Right atrium auricular region (tissue), 2 donors: ENCODE measurements at places on chromosomes 3 and 15. TPM values are rescaled to one million over a fixed set of nuclear protein-coding genes. Genes with fewer than 3 reads are reported as not detected.

Gene AGBL1
- not detected for total RNA-seq

Gene TRIM71
- total RNA-seq = not detected

Gene DAZL
- not detected for total RNA-seq

Gene GOLGA8T
- 0.44 TPM for total RNA-seq

Gene ISLR
- total RNA-seq = 59.9 TPM

Gene ITIH1
- total RNA-seq = not detected

Gene AP3B2
- 0.51 TPM for total RNA-seq

Gene BFSP2
- total RNA-seq = not detected

Gene MOBP
- total RNA-seq = 0.20 TPM

Gene MINAR1
- 0.20 TPM for total RNA-seq

Gene SAMD7
- total RNA-seq = not detected

Gene KCNAB1
- total RNA-seq = 3.2 TPM

Gene MCF2L2
- not detected for total RNA-seq

Gene LRRC31
- total RNA-seq = not detected

Gene EEF1AKMT4
- total RNA-seq = 2.1 TPM

DNA sequence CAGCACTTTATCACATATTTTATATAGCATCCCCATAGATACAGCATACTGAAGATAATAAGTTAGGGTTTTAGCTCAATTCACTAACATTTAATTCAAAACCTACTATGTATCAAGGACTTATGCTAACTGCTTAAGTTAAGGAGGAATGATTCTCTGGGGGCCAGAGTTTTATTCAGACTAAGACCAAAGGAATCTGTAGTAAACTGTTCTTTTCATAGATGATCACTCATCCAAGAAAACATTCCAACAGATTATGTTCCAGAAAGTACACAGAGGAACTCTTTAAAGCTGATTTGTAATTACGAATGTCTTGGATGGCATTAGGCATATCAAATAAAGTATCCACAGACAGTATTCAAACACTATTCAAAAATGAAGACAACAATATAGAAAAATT lies 226.4 kb downstream of the SCAPER start:
- no peak for DNase-seq

DNA sequence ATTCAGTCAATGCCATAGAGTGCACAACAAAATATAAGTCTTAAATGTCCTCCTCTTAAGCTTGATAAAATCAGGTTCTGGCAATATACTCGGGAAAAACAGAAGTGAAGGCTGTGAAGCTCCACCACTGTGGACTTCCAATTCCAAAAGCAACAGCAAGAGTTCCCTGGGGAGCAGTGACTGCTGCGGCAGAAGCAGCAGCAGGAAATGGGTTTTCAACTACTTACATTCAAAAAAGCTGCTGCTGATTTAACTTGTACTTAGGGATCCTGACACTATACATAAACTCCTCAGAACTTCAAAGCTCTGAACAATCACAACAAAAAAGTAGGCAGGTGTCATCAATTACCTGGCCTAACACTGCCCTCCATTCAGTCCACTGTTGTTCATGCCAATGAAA lies 4.7 kb downstream of the CEP152 start:
- no peak for DNase-seq

- DNase-seq = no peak
Measured at GRCh38 chr15:60941448-60941847, 287.7 kb downstream of the RORA start.

- DNase-seq = no peak
Measured at GRCh38 chr3:36477655-36478054, 97.4 kb downstream of the STAC start.

GRCh38 chr15:76512971-76513370 lies 176.4 kb downstream of the ISL2 start:
- no peak for DNase-seq

DNA sequence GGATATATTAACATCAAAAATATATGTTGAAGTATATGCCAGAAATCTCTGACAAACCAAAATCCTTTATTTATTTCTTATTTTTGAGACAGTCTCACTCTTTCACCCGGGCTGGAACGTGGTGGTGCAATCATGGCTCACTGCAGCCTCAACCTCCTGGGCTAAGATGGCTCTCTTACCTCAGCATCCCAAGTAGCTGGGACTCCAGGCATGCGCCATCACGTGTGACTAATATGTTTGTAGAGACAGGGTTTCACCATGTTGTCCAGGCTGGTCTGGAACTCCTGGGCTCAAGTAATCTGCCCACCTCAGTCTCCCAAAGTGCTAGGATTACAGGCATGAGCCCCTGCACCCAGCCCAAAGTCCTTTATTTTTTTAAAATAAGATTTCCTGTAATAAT lies 11.9 kb downstream of the FAIM start:
- DNase-seq = no peak

GRCh38 chr3:31014317-31015040 lies 120.0 kb upstream of the GADL1 start:
- DNase-seq = no peak

- no peak for DNase-seq
Measured at GRCh38 chr15:29986946-29987345, 95.8 kb upstream of the GOLGA8J start.

DNA sequence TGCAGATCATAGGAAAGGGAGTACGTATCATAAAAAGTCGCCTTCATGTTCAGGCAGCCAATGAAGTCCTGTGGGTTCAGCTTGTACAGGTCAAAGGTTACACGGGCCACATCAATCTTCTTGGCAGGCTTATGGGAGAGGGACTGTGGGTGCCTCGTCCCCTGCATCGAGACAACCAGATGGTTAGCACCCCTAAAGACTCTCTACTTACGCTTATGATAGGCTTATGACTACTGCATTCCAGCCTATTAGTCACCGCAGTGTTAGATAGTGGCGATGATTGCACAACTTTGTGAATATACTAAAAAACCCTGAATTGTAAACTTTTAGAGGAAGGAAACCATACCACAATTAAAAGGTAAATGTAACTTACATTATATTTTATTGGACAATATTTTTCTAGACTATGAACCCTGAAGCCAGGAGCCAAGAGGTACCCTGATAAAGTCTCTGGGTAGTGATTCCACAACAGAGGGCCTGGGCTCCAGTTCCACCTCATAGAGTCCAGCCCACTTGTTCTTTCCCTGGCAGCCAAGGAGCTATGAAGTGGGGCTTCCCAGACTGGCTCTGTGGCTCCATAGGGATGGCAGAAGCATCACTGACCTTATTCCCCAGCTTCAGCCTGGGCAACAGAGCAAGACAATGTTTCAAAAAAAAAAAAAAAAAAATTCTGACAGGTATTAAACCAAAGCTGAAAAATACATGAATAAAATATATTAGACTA lies 2.5 kb upstream of the FANCD2 start:
- no peak for DNase-seq

DNA sequence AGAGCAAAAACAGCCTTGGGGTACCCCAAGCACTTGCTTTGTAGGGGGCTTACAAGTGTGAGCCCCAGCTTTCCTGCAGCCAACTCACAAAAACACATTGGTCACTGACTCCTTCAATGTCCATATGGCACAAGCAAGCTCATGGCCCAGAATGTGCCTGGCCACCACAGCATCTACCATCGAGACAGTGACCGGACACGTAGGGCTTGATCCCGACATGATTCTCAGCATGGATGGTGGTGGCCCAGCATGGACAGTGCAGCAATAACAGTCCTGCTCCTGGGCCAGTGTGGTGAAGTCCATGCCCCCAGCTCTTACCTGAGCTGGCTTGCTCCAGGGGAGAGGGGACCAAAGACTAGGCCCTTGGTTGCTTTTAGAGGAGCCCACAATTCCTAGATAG lies 6.0 kb downstream of the UNC45A start:
- DNase-seq = no peak

DNA sequence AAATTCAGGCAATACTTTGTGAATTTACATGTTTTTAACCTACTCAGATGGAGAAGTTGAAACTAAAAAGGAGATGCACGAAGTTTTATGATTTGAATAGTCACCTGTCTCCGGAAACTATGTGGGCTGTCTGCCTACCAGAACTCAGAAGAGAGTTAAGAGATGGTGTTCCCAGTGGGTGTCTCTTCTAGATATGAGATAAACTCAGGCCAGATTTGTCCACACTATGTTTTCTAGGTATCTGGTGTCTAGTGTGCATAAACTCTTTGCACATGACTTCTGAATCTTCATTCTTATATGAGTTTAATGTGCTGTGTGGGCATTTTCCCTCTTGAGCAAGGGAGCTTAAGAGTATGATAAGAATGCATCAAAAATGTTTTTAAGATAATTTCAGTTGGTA lies 222.8 kb downstream of the FOXP1 start:
- no peak for DNase-seq

DNA sequence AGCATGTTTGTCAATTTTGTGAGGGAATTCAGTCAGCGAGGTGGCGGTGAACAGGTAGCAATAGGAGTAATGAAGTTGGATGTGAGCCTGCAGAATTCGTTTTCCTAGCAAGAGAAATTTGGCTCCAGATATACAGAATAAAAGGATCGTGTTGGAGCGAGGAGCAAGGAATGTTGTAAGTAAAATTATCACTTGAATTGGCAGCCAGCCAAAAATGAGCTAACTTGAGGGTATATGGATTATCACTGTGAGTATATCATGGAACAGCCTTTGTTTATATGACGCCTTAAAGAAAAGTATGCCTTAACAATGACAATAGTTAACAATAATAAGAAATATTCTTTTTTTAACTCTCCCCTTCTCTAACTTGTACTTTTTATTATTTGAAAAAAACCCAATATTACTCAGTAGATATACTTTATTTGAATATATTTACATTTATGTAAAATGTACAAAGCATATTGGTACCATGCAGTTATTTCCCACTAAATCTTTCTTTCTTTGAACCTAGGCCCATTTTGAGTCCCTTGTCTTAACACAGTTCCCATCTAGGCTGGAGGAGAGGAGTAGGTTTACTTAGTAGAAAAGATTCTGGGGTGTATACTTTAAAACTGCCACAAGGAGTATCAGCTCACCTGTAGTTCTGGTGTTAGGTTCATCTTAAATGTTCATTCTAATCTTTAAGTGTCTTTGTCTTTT lies 29.3 kb downstream of the EPHA6 start:
- DNase-seq = no peak

GRCh38 chr3:61066800-61067199 lies 184.5 kb downstream of the FHIT start:
- no peak for DNase-seq

DNA sequence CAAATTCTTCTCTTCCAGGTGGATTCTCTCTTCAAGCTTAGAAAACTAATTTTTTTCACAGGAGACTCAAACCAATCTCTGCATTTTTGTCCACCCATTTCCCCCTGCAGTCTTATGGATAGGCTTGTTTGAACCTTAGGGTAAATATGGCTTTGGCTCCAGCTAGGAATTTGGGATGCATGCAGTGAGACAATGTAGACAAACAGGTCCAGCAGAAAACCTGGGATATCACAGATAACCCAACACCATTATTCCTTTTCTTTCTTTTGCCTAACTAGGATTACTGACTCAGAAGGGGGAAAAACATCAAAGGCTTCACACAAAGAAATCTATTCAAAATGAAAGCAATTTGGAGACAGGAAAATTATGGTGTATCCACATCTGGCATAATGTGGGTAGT lies 11.2 kb upstream of the SEMA5B start:
- DNase-seq = no peak

GRCh38 chr15:41945221-41945620 lies 27.1 kb downstream of the EHD4 start:
- DNase-seq = no peak

- no peak for DNase-seq
Measured at GRCh38 chr3:14288177-14288788, 109.7 kb downstream of the LSM3 start.

DNA sequence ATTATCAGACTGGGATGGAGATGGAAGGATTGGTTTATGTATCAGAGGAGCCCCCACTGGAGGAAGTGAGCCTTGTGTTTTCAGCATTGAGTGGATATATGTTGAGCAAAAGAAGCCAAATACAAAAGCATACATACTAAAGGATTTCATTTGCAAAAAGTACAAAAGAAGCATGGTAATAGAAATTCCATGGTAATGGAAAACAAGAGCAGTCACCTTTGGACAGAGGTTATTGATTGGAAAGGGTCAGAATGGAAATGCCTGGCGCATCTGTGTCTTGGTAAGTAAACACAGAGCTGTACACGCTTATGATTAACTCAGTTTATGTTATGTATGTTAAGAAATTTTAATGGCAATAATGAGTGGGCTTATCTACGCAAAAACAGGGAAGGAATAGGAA lies 72.7 kb downstream of the DHX36 start:
- no peak for DNase-seq

GRCh38 chr3:141754032-141754431 lies 9.2 kb upstream of the GRK7 start:
- no peak for DNase-seq

DNA sequence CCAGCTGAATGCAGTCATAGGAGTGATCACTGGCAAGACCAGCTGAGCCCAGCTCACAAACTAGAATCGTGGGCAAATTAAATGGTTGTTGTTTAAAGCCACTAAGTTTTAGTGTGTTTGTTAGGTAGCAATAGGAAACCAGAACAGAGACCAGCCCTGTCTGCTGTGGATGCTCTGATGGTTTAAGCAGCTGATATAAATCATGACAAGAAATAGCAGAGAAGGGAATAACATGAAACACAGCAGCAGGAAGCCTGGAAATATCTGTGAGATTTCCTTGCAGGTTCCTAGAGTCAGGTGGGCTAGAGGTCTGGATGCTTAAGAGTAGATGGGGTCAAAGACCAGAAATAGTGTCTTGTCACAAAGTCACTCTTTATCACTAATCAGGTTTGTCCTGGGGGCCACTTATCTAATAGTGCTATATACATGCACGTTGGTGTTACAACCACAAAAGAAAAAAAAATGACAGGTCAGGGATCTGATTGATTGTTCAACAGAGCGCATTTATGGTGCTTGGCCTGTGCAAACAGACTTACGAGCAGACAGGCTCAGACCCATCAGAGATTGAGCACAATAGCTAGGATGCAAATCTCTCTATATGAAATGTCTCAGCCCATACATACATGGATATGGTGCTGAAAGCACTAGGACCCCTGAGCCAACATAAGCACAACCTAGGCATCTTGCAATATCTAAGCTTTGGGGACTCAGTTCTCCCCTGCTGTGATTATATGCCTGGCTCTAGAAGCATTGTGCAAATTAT lies 967.7 kb downstream of the AGBL1 start:
- DNase-seq = no peak

DNA sequence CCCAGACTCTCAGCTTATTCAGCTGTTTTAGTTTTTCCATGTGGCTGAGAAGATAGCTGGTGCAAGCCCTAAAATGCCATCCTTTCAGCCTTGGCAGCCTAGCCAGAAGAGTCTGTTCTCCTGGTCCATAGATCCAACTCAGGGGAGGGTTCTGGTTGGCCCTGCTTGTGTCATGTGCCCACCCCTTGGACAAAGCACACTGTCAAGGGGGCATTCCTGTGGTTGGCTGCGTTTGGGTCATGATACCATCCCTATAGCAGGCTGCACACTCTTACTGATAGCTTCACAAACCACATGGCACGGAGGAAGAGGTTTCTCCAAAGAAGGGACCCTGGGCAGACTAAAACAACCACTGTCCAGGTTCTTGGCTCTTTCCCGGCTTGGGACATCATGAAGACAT lies 8.4 kb upstream of the FSTL1 start:
- no peak for DNase-seq

DNA sequence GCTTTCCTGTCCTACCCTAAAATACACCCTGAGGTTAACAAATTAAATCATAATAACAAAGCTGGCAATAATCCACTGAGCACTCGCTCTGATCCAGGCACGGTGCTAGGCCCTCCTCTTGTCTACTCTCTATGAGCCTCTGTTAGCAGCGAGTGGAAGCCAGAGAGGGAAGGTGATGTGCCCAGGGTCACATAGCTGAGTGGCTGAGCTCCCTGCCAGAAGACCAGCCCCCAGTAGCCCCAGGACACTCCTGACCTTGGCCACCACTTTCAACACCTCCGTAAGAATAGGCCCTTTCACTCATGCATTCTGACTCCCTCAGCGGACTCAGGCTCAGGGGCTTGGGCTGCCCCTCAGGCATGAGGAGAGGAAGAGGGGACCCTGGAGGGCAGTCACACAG lies 9.5 kb upstream of the PRKCD start:
- no peak for DNase-seq
